ENCODE measurements at places on chromosomes 7 and 10. TPM values are rescaled to one million over a fixed set of nuclear protein-coding genes. Genes with fewer than 3 reads are reported as not detected.

The CPA1 gene
- total RNA-seq: 0.09 TPM

The OR2A42 gene
- not detected for total RNA-seq

The TMEM196 gene
- total RNA-seq: not detected

The ZDHHC4 gene
- total RNA-seq: 80.6 TPM

The CALML3 gene
- under 0.01 TPM for total RNA-seq

The PEX1 gene
- 22.0 TPM for total RNA-seq

The FANK1 gene
- 10.0 TPM for total RNA-seq

The ZNF365 gene
- 2.8 TPM for total RNA-seq

The PRSS37 gene
- total RNA-seq: not detected

The TUBAL3 gene
- not detected for total RNA-seq

The FGL2 gene
- 58.2 TPM for total RNA-seq

The CTAGE4 gene
- total RNA-seq: 0.28 TPM

The BMPER gene
- 32.6 TPM for total RNA-seq

The CLDN4 gene
- total RNA-seq: 0.14 TPM

The SCART1 gene
- 1.9 TPM for total RNA-seq

The NKX1-2 gene
- not detected for total RNA-seq

The ARHGAP12 gene
- 42.2 TPM for total RNA-seq

The CALHM1 gene
- not detected for total RNA-seq

The GPR146 gene
- total RNA-seq: 1.00 TPM

The LRIT2 gene
- not detected for total RNA-seq

The SFRP4 gene
- total RNA-seq: 9.0 TPM

The TMEM229A gene
- total RNA-seq: not detected

The CHRM2 gene
- total RNA-seq: 44.5 TPM

The KNDC1 gene
- total RNA-seq: 0.57 TPM

The ANKRD61 gene
- total RNA-seq: not detected

The VSIR gene
- 15.9 TPM for total RNA-seq
